Right renal cortex interstitium (tissue), 3 donors: ENCODE measurements at places on chromosomes 13 and 19.

DNA sequence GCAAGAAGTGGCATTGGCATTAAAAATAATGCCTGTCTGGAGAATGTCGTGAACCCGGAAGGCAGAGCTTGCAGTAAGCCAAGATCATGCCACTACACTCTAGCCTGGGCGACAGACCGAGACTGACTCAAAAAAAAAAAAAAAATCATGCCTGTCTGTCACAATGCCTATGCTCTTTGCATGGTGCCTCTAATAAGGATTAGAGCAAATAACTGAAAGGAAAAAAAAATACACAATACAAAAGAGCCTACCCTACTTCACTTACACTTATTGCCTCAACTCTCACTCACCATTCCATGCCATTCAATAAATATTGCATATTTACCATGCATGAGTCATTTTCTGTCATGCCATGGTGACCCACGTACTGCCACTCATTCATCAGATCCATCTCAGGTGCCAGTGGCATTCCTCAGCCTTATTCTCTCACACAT, 49.1 kb downstream of the TBC1D4 start:
- no peak for DNase-seq

DNA sequence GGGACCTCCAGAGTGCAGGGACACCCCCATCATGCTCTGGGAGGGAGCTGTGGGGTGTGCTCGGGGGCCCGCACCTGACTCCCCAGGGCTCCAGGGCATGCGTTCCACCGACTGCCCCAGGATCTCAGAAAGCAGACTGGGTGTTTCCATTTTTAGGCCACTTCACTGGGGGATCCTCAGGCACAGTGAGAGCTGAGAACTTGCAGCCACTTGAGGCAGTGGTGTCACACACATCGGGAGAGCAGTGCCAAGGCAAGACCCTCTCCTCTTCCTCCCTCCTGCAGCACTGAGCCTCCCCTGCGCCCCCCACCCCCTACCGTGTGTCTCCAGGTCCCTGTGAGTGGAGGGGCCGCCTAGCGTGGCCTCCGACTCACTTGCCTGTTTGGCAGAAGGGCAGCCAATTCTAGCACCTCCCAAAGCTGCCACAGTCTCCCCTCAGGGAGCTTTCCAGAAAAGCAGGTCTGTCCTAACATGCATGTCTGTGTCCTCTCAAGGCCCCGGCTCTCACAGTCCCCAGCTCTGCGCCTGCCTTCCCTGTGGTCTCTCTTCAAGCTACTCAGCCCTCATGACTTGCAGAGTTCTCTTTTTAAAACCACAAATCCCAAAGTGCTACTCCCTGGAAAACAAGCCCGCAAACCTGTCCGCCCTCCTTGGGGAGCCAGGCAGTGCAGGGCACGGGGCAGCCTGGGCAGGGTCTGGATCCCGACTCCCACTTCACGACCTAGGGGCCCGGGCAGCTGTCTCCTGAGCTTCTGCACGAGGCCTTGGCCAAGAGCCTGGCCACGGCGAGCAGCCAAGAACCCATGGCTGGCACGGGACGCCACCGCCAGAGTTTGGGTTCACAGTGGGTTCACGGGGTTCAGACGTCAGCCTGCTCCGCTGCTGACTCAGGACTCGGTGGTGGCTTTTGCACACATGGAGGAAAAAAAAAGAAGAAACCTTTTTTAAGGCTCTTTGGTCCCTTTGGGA, 94.1 kb downstream of the STK24 start:
- no peak for DNase-seq

GRCh38 chr19:6263306-6263705, 16.5 kb downstream of the MLLT1 start:
- DNase-seq: no peak

GRCh38 chr13:33913829-33914228, 95.9 kb downstream of the RFC3 start:
- DNase-seq: no peak

DNA sequence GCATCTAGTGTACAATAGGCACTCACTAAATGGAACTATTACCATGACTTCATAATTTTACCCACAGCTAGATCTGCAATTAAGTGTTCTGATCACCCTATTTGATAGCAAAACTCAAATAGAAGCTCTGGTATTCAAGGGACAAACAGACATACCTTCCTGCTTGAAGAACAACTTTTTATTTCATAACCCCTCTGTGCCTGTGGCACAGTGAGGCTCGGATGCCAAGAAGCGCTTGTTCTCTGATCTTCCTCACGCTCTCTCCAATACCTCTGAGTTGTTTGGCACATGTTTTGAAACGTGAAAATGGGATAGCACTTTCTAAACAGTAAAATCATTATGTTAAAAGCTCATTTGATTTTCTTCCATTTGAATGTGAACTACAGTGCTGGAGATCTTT, 232.0 kb downstream of the KLF5 start:
- DNase-seq: no peak

GRCh38 chr13:85685436-85685835, 113.8 kb downstream of the SLITRK6 start:
- DNase-seq: no peak

GRCh38 chr13:85537601-85538000, 261.6 kb downstream of the SLITRK6 start:
- DNase-seq: no peak

- DNase-seq: no peak
These were observed 7.4 kb downstream of the SHFL start for GRCh38 chr19:10093295-10094186.

DNA sequence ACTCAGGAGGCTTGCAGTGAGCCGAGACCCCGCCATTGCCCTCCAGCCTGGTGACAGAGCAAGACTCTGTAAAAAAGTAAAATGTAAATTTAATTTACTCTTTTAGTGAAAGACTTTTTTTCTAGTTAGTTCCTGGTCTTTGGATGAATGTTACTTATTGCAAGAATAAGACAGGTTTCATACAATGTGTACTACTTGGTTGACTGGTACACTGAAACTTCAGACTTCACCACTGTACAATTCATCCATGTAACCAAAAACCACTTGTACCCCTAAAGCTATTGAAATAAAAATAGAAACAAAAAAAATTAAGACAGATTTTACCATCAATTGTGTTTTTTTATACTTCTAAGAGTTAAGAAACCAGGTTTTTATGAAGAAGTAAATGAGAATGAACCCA, 35.5 kb downstream of the GPALPP1 start:
- no peak for DNase-seq

DNA sequence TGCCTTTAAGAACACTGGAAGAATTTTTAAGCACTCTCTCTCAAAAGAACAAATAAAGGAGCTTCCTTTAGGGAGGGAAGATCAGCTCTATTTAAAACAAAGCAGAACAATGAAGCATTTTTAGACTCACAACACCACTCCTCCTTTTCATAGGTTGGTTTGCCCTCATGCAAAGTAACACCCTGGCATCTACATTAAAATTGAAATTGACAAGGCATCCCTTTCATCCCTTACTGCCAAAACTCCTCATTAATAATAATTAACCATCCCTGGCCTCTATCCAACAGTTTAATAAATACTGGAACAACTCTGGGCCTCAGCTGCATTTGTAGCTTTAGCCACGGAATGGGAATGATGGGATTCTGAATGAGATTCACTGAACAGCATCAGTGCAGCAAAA, 929.1 kb downstream of the PCDH9 start:
- DNase-seq: no peak

DNA sequence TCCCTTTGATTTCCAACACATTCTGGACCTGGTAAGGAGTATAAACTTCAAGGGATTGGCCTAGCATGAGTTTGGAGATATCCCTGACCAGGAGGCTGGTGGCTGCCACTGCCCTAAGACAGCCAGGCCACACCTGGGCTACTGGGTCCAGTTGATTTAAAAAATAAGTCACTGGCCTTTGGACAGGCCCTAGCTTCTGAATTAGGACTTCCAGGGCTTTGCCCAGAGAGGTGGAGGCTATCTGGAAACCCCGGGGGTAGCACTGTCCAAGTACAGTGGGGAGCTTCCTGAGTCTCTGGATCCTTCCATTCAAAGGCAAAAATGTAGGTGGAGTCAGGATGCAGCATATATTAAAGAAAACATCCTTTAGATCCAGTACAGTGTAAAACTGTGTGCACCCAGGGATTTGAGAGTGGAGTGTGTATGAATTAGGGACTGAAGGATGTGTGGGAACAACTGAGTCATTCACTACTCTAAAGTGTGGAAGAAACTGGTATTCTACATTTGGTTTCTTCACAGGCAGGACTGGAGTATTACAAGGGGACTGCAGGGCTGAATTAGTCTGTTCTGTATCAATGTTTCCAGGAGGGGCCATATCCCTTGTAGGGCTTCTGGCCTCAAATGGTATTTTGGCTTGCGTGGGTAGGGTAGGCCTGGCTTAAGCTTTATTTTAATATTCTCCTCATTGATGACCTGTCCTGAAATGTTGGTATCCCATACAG, 14.8 kb upstream of the FCGBP start:
- DNase-seq: no peak

GRCh38 chr19:18418483-18419194, 559 bp upstream of the SSBP4 start:
- DNase-seq: no peak

DNA sequence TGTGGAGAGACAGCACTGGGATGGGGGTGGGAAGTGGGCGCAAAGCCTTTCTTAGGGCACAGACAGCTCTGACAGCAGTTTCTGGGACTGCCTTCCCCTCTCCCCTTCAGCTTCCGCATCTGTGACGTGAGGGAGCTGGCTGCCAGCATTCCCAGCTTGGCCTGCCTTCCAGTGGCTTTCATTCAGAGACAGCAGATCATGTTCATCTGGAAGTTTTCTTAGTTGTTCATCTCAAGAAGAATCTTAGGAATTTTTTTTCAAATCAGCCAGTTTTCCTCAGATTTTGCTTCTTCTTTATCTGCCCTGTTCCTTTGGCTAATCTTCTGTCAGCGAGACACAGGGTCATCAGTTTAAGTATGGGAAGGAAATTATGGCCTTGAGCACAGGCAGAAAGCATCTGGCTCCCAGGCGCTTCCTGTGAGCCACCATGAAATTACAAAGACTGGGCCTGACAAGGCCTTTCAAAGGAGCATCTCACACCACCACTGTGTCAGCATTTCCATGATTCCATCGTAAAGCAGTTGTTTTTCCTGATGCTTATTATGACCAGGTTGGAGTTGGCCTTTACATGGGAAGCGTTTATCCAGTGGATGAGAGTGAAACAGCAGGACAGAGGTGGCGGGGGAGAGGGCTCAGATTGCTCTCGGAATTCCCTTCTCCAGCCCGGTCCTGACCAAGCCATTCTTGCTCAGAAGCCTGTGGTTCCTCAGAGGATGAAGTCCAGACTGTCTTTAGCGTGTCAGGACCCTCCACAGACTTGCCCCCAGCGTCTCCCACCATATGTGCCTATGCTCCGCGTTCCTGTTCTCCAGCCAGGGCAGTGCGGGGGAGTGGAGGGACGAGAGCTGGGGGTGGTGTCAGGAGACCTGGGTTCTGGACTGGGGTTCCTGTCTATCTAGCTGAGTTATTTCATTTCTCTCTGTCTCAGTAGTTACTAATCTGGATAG, 43.6 kb downstream of the ARHGAP35 start:
- DNase-seq: no peak

DNA sequence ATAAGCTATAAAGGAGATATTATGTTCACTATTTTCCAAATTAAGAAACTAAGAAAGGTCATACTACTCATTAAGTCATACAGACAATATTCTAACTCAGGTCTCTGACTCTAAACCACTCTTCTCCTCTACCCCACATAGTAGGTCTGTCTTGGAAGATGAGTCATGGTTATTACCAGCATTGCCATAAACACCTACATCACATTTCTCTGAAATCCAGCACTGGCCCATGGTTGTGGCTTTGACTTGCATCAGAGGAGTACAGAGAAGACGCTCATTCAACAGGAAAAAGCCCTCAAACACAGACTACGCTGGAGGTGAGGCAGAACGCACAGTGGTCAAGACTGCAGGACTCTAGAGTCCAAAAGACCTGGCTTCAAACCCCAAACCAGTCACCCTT, 476.8 kb downstream of the COG6 start:
- no peak for DNase-seq

DNA sequence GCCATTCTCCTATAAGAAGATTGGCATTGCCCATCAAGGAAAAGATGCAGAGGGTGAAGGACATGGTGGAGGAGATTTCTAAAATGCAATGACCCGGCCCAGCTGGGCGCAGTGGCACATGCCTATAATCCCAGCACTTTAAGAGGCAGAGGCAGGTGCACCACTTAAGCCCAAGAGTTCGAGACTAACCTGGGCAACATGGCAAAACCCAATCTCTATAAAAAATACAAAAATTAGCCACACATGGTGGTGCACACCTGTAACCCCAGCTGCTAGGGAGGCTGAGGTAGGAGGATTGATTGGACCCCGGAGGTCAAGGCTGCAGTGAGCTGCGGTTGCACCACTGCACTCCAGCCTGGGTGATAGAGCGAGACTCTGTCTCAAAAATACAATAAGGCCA, 331.8 kb downstream of the FOXO1 start:
- DNase-seq: no peak

DNA sequence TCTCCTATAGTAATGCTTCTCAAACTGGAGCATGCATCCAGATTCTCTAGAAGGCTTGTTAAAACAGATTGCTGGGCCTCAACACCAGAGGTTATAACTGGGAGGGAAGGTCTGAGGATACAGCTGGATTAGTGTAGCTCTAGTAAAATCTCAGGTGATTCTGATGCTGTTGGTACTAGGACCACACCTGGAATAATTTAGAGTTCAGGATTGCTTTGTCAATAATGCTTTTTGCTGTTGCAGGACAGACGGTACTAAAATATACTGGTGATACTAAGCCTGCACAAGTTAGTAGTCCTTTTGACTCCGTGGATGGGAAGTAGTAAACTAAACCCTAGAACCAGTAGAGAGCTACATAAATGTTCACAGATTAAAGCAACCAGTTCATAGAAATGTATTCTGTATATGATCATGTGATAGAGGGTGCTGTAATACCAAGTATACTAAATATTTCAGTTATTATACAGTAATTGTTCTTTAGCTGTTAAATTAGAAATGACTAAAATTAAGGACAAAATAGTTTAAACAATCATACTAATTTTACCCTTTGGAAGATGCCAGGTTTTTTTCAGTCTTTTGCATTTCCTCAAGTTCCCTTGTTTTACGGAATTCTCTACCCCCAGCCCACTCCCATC, 258.2 kb upstream of the STARD13 start:
- no peak for DNase-seq

DNA sequence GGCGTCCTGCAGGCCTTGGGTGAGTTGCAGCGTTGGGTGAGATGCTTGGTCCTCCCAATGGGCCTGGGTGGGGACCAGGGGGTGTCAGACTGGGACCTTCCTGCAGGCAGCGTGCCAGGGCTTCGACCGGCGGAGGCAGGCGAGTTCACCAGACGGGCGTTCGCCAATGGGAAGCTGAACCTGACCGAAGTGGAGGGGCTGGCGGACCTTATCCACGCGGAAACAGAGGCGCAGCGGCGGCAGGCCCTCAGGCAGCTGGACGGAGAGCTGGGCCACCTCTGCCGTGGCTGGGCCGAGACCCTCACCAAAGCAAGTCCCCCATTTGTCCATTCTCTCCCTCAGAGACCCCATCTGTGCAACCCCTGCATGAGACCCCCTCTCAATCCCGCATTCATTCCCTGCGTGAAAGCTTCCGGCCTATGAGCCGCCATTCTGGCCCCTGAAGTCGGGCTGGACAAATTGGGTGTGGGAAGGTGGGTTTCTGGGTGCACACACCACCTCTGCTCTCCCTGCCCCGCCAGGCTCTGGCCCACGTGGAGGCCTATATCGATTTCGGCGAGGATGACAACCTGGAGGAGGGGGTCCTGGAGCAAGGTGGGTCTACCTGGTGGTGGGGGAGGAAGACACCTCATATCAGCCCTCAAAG, 1.2 kb downstream of the GTPBP3 start:
- DNase-seq: no peak
